Pulmonary artery endothelial cell (primary cell): ENCODE measurements at places on chromosomes 2 and 18.

GRCh38 chr2:203061346-203061745, 46.7 kb downstream of the NBEAL1 start:
- no peak for DNase-seq

- DNase-seq = no peak
Observed at GRCh38 chr2:26410764-26411243, 9.1 kb downstream of the DRC1 start.

- no peak for DNase-seq
Observed at GRCh38 chr2:171514908-171515582, 7.2 kb upstream of the CYBRD1 start.

DNA sequence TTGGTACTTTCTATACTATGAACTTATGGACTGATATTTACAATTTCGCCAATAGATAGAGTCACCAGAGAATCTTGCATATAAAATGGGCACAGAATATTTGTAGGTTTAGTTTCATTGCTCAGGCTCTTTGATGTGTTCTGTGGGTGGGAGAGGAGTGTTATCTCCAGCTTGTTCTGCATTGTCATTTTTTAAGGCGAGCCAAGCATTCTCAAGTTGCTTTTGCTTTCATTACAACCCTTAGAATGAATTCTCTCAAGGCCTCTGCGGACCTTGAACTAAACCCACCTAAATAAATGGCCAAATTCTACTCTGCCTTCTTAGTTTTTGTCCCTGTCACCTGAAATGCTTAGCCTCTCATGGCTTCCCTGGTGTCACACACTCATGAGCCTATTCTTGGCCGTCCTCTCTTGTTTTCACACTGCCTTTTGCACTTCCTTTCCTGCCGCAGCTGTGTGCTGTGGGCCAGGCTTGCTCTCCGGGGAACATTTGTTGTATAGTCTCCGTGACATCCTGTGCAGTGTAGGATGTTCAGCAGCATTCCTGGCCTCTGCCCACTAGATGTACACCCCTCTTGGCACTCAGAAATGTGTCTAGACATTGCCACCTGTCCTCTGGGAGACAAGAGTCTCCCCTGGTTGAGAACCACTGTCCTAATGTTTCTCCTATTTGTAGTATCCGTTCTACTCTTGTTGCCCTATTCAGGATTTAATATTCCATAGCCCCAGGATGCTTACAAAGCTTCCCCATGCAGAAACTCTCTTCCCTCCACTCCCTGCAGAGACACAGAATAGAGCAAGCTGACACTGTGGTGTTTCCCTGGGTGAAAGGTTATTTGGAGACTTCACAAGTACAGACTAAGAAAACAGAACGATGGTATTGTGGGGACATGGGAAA, 255.6 kb downstream of the PTPRM start:
- DNase-seq = no peak

DNA sequence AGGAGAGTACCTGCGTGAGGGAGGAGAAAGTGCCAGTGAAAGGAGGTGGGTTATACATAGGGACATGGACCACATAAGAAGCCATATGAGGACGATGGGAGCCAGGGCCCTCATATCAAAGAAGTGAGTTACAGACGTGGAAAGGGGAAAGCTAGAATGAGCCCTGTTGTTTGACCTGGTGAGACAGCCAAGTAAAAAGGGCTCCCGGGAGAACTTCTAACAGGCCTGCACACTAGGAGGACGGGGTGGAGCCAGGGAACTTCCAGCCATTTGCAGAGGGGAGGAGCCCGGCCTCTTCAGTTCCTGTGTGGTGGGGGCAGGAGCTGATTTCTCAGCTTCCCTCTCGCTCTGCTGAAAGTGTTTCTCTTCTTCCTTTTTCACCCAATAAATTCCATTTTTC, 84.1 kb upstream of the SLC66A3 start:
- DNase-seq = no peak

GRCh38 chr2:165193178-165193777, 10.6 kb downstream of the SCN3A start:
- DNase-seq = no peak

DNA sequence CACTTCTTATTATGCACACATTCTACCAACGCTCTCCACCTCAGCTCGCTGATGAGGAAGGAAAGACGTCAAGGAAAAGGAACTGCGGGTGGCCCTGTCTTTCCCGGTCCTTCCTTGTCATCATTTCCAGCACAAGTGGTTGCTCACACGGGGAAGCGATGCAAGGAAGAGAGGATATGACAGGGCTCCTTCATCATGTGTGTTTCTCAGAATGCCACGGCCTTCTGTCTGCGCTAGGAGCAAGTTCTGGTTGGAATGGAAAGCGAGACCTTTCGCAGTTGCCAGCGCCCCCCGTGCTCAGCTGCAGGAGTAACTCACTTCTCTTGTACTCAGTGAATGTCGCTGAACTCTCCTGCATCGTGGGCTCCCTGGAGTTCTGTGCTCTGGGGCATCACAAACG, 191.8 kb upstream of the GLI2 start:
- no peak for DNase-seq

DNA sequence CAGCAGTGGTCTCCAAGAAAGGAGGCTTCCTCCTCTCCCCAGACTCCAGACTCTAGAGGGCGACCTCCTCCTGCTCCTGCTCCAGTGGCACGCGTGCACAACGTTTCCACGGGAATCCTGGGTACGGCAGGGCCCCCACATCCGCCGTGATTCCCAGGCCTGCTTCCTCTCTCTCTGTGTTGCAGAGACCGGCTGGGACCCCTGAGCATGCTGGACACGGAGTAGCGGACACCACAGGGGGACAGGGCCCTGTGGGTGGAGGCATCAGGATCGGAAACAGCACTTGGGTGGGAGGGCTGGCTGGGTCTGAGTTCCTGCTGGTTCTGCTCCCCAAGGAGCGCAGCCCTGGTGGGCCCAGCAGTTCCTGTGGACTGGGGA, 75.9 kb upstream of the SLC35G4 start:
- no peak for DNase-seq

GRCh38 chr2:237091779-237092436, 6.2 kb downstream of the COPS8 start:
- DNase-seq = no peak

DNA sequence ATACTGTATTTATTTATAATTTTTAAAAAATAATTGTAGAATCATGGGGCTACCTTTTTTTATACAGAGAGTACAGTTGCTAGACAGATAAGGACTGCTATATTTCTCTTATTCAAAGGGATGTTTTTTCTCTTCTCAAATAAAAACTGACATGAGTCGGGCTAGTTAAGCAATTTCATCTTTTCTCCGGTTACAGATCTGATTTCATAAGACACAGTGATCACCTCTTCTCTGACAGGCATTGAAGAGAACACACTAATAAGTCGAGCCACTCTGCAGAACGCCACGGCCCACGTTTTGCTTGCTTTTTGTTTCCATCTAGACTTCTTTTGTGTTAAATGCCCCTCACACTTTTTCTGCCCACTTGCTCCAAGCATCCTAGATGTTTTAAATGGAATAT, 85.4 kb downstream of the HNRNPLL start:
- no peak for DNase-seq

DNA sequence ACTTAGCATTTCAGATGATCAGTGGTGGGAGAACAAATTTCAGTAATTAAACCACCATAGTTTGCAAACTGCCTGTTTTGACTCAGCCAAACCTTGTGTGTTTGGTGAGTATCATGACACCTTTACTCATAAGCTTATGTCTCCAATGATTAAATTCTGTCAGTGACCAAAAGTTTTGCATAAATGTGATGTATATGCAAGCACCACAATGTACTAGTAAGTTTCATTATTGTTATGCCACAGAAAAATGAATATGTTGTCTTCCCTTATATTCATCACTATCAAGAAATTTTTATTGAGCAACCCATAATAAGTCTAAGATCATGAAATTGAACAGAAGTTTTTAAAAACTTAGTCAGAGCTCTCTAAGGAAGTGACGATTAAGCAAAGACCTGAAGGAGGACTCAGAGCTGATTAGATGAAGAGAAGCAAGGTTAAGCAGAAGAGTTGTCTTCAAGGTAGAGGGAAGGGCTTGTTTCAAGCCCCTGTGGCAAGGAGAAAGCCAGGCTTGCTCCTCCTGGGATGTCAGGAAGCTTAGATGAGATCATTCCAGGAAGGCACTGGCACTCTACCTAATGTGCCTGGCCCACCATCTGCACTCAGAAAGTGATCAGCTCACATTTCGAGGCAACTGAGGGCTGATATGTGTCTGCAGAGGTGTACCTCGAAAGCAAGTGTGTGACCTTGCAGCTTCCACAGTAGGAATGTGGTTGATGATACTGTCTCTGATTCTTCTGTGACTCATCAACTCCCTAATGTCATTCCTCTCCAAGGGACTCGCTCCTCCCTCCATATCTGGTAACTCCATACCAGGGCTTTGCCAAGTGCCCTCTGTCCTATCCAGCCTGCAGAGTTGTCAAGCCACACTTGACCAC, 54.7 kb downstream of the KCTD18 start:
- DNase-seq = no peak

- DNase-seq = no peak
Observed at GRCh38 chr2:96493072-96493471, 12.1 kb downstream of the NEURL3 start.

GRCh38 chr2:196887431-196887830, 39.1 kb downstream of the PGAP1 start:
- DNase-seq = no peak

DNA sequence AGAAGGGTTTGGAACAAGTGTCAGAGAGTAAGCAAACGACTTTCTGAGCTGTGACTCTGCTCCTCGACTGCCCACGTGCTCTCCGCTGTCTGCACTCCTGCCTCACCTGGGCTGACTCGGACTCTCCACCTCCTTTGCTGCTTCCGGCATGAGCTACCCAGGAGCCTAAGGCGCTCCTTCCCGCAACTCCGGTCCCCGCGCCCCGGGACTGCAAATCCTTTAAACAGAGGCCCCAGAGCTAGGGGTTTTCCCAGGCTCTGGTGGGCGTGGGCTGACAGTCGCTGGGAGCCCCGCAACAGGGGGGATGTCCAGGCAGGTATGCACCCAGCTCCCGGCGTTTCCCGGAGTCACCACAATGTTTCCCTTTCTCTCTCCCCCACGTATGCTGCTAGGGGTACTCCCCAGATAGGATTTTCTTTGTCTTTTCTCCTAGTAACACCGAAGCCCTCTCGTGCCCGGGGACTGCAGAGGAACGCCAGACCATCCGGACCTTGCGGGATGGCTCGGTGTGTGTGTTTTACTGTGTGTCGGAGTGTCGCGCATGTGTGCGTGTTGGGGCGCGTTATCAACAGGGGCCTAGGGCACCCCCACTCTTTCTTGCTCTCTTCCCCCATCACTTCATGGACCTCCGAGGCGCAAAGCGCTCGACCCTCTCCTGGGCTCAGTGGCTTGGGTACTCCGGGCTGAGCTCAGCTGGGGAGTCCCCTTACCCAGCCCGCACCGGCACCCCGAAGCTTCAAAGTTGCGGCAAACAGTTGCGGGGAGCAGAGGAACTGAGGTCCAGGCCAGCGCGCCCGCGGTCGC, 691 bp upstream of the THSD7B start:
- no peak for DNase-seq

DNA sequence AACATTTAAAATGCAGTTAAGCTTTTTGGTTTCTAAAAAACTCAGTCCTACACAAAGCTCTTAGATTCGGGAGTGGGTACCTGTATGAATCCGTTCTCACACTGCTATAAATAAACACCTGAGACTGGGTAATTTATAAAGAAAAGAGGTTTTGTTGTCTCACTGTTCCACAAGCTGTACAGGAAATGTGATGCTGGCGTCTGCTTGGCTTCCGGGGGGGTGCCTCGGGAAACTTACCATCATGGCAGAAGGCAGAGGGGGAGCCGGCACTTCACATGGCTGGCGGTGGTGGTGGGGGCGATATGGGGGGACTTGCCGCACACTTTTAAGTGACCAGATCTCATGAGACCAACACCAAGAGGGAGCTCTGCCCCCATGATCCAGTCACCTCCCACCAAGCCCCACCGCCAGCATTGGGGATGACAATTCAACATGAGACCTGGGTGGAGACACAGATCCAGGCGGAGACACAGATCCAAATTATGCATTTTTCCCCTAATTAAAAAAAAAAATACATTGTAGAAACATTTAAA, 222.5 kb downstream of the GBX2 start:
- no peak for DNase-seq

DNA sequence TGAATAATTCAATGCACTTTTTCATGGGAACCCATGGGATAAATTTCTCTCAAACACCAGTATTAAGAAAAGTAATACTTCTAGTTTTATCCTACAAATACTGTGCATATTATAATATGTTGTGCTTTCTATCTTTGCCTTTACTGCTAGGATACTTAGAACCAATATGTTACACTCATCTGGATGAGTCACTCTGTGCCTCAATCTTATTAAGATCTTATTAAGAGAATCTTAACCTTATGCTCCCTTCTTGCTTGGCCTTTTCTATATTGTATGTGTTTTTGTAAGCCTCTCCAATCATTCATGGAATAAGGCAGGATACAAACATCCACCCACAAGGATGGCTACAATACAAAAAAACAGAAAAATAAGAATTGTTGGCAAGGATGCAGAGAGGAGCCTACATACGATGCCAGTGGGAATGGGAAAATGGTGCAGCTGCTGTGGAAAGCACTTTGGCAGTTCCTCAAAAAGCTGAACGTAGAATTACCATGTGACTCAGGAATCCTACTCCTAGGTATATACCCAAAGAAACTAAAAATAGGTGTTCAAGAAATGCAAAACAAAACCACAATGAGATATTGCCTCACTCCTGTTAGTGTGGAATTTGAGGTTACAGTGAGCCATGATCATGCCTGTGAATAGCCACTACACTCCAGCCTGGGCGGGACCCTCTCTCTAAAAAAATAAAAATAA, 10.7 kb upstream of the TWSG1 start:
- DNase-seq = no peak

DNA sequence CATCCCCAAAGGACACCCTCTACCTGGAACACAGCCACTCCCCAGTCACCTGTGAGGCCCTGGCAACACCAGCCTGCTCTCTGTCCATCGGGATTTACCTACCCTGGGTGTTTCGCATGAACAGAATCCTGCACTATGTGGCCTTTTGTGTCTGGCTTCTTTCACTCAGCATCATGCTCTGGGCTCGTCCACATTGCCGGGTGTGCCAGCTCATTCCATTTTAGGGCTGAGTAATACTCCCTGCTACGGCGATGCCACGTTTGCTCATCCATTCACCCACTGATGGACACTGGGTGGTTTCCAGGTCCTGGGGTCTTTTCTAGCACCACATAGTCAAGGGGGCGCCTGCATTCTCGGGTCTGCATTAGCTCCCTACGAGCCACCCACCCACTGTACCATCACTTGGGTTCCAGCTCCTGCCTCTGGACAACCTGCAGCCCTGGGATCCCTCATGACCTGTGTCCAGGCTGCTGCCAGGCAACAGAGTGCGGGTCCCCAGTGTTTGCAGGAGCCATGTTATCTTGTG, 22.0 kb downstream of the KCNF1 start:
- no peak for DNase-seq

GRCh38 chr18:32661486-32662299, 111.1 kb downstream of the KLHL14 start:
- no peak for DNase-seq

- no peak for DNase-seq
Observed at GRCh38 chr2:86366651-86367498, 29.4 kb upstream of the REEP1 start.
